HFF-Myc (cell line): ENCODE measurements at places on chromosomes 3 and 15.

GRCh38 chr15:77768521-77769078 is 135.9 kb upstream of the LINGO1 start:
- DNase-seq = no peak

DNA sequence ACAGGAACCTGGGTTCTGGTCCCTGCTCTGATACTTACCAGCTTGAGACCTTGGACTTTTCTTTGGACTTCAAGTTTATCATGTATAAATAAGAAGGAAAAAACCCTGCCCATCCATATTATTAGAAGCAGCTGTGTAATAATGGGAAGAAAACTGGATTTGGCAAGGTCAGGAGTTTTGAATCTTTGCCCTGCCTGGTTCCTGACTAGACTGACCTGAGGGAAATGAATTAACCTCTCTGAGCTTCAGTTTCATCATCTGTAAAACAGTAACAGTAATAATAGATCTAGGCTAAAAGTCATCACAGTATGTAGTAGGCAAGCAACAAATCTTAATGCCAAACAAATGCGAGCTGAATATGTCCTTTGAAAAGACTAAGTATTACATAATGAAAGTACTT is 68.8 kb downstream of the FSIP1 start:
- no peak for DNase-seq

DNA sequence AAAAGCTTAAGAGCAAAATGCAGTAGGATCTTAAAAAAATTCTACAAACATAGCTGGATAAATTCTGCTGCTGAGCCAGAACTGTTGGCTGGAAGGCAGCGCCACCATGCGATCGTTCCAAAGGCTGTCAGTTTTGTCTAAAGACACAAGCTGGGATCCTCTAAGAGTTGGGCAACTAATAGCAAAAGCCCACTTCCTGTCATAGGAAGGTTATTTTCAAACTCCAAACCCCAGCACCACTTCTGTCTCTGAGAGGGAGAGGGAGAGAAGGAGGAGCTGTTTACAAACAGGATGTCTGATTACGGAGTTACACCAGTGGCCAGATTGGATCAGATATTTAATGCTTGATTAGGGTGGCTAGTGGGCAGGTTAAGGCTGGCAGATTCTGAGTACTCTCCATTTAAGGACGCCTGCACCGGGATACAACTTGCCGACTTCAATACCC is 44.0 kb downstream of the EIF4E3 start:
- peak; percentile 66 for DNase-seq

DNA sequence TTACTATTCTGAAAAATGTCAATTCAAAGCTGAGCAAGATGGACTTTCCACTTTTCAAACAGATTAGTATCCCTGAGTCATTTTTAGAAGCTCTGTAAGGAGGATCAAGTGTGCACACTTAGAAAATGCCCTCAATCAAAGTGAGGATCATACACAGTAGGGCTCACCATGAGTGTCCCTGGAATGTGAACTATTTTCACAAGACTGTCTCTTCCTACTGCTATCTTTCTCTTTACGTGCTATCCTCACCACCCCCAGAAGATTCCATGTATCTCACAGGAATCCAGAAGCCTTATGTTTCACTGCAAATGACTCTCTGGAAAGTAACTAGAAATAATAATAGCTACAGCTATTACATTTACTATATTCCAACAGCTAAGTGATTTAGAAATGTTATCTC is 349.9 kb upstream of the TGFBR2 start:
- no peak for DNase-seq

DNA sequence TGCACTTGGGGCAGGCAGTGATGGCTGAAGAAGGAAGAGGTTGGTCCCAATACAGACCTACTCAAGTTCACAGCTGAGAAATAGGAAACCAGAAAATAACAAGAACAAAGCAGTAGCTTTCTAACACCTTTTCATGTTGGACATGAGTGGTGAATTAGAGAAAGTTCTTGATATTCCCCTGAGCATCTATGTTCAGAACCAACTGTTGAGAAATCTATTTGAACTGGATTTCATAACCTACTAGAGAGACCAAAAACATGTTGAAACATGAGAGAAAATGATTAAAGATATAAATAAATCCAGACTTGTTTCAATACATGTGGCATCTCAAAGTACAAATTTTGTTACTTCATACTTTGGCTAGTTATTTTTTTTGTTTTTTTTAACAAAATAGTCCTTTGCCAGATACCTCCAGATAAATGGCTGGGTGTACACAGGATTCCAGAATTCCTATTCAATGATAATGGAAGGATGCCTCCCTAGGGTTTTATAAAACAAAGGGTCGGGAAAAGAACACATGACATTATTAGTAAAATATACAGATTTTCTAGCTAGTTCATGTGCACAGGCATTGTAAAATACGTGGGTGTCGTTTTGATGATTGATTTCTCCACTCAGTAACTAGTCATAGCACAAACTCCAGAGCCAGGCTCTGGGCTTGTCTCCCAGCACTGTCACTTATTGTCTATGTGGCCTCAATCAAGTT is 34.4 kb upstream of the TNFSF10 start:
- DNase-seq = no peak

DNA sequence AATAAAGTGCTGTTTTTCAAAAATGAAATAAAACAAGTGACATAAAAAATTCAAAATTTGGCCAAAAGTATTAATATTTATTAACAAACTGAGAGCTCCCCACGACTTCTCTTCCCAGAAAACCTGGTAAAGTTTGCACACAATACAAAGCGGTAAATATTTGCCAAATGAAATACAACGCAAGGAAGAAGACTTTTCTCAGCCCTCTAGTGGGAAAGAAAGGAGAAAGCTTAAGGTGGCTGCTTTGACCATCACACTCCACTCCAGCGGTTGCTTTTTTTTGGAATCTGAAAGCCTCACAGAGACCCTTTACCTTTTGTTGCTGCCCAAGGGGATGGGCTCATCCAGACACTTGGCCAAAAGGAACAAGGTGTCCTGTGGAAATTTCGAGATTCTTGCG is 1.1 kb upstream of the GK5 start:
- no peak for DNase-seq
